ENCODE measurements at places on chromosomes 7 and 10.

- DNase-seq = no peak
Measured at GRCh38 chr7:151700586-151701165, 176.2 kb downstream of the PRKAG2 start.

GRCh38 chr10:45280113-45280760 lies 35.2 kb downstream of the OR13A1 start:
- peak; percentile 19 for DNase-seq

DNA sequence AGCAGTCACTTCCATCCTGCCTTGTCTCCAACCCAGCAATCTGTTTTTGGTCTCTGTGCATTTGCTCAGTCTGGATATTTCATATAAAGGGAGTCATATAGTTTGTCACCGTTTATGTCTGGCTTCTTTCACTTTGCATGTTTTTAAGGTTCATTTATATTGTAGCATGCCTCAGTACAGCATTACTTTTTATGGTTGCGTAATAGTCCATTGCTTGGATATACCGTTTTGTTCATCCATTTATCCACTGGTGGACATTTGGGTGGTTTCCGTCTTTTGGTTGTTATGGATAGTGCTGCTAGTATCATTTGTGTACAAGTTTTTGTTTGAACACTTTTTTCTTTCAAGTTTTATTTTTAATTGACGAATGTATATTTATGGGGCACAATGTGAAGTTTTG lies 18.2 kb downstream of the TBC1D12 start:
- DNase-seq = no peak

- no peak for DNase-seq
Measured at GRCh38 chr10:5932345-5932744, 42.3 kb downstream of the FBH1 start.

DNA sequence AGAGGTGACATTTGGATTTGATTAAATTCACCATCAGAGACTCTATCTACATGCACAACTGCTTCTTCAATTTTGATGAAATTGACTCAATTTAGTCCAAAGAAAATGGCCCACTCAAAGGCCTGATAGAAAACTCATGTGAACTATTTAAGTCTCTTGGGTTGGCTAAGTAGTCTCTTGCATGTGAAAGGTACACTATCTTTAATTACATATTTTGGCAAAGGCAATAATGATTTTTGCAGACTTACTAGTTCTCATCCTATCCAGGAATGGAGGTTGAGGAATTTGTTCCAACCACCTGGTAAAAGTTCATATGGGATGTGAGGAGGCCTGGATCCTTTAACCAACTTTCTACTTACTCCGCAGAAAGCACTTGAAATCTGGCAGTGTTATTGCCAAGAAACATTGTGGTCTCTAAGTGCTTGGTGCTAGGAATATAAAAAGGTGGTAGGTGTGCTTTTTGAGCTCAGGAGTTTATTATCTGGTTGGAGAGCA lies 618.6 kb upstream of the MKI67 start:
- no peak for DNase-seq

Data from NCI-H526 (cell line).